ENCODE measurements at places on chromosomes 2 and 18. TPM values are rescaled to one million over a fixed set of nuclear protein-coding genes. Genes with fewer than 3 reads are reported as not detected.
A peak's percentile ranks its signal among the peaks of the same experiment; 100 is the strongest.

Gene IL1R1
- total RNA-seq = 16.1 TPM

Gene NR4A2
- 4.3 TPM for total RNA-seq

GRCh38 chr2:96121414-96121813, 5.0 kb upstream of the ADRA2B start:
- no peak for DNase-seq

DNA sequence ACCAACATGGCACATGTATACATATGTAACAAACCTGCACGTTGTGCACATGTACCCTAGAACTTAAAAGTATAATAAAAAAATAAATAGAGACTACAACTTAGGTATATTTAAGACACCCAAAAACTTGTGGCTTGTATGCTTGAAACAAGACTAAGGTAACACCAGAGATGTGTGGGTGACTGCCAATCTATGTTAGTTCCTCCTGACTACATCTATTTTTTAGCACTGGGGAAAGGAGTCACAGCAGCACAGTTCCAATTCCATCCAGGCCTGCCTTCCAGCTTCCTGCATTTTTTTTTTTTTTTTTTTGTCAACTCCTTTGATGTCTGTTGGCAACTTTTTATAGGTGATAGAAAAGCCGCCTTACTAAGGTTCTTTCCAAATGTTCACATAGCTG, 18.2 kb downstream of the C2orf69 start:
- DNase-seq = no peak

DNA sequence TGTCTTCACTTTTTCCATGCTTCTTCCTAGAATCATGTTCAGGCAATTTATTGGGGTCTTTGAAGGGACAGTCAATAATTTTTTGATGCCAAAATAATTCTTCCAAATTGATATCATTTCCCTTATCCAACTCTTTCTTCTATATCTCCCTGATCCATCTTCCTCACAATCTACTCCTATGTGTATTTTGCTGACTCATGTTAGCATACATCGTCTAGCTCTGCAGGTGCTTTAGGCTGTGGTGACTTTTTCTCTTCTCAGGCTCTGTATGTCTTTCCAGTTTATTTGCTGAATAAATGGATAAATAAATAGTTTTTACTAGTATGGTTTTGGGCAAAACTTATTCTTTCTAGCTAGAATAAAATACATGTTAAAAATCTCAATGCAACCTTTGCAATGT, 1650.9 kb upstream of the TMEFF2 start:
- no peak for DNase-seq

- no peak for DNase-seq
These were observed 16.1 kb downstream of the MTX2 start for GRCh38 chr2:176285321-176285720.

DNA sequence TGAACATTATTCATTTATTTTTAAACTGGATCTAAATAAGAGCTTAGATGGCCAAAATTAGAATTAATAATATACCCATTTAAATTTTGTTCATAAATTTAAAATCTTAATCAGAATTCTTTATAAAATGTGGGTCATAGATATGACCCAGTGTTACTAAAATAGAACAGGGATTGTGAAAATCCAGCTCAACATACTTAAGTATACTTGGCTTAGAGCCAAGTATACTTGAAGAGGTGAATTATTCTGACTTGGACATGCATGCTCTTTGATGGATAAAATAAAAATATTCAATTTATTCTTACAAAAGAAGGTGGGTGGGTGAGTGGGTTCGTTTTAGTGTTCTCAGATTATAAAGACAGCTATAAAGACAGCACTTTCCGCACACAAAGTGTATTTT, 70.7 kb downstream of the SPOPL start:
- peak; percentile 4 for DNase-seq

- no peak for DNase-seq
These were observed 95.7 kb downstream of the FAM161A start for GRCh38 chr2:61758159-61758558.

DNA sequence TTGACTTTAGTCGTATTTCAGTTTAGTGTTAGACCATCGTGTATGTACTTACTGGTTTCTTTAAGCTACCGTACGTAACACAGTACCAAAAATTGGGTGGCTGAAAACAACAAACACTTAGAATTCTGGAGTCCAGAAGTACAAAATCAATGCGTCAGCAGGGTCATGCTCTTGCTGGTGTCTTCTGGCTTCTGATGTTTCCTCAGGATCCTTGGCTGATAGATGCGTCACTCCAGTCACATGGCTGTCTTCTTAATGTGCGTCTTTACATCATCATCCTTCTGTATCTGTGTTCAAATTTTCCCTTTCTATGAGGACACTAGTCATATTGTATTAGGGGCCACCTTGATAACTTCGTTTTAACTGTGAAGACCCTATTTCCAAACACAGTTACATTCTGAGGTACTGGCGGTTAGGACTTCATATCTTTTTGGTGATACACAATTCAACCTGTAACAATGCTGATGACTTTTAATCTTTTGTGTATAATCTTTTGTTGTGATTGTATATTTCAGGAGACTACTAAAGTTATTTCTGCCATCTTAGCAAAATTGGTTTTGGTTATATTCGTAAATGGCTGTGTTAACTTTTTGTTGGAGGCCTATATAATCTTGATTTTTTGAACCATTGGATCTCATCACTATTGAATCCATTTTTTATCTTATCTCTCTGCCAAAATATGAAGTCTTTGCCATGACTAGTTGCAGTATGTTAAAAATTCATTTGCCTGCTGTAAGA, 25.4 kb downstream of the ACTR3 start:
- DNase-seq = no peak

GRCh38 chr2:141720476-141720875, 410.3 kb downstream of the LRP1B start:
- no peak for DNase-seq

- DNase-seq = peak; percentile 45
These were observed 92.5 kb upstream of the MAP2 start for GRCh38 chr2:209331291-209331844.

DNA sequence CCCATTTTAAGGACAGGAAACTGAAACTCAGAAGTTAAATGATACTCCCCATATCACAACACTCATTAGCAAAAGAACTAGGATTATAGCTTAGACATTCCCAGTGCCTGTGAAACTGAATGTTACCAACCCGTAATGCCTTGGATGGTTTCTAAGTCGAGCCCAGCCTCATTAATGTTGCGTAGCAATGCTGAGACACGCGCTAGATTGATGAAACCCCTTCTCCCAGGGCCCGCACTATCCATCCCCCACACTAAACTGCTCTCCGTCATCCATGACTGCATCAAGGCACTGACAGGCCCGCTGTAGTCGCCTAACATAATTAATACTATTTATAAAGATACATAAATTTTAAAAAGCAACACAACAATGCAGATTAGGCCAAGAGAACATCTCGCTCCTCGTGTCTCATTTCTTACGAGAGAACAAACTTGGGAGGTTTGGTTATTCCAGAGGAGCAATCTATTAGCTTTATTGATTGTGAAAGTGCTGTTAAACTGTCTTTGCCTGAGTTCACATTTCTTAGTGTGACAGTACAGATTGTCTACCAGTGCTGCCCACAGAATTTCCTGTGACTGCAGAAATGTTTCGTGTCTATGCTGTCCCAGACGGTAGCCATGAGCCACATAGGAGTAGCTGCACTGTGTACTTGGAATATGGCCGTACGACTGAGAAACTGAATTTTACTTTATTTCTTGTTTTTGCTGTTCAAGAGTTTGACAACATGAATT, 312.2 kb upstream of the RAB12 start:
- DNase-seq = no peak

GRCh38 chr2:134610871-134611270, 107.9 kb downstream of the TMEM163 start:
- DNase-seq = no peak

DNA sequence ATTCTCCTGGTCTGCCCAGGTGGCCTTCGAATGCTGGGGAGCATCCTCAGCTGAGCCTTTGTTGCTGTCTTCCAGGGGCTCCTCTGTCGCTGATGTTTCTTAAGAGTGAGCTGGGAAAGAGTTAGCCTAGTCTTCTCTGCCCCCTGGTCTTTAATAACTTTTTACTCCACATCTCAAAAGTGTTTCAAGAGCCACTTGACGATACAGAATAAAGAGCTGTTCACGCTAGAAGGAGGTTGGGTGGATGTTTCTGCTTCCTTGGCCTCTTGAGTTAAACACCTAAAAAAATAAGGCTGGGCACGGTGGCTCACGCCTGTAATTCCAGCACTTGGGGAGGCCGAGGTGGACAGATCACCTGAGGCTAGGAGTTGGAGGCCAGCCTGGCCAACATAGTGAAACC, 2.8 kb upstream of the BUB1 start:
- DNase-seq = no peak

GRCh38 chr2:7709907-7710306, 792.7 kb downstream of the RNF144A start:
- DNase-seq = no peak

All from tongue (tissue), 3 donors.